ENCODE measurements at places on chromosomes 1 and 21. TPM values are rescaled to one million over a fixed set of nuclear protein-coding genes. Genes with fewer than 3 reads are reported as not detected.
A peak's percentile ranks its signal among the peaks of the same experiment; 100 is the strongest.

ST6GALNAC5 gene
- not detected for total RNA-seq

DNA sequence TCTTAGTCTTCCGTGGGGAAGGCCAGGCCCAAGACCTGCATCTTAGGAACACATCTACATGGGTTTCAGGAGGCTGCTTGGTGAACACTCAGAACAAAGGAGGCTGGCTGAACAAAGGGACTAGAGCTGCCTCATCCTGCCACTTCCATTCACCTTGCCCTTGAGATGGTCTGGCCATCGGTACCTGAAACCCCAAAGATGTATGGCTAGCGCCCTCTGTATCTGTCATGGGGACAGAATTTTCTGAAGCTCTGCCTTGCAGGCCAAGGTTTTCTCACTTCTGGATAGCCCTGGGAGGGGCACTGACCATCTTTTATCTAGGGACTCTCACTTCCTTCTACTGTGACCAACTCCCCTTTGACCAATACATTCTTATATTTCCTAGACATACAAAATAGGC is 55.4 kb upstream of the GRIK3 start:
- DNase-seq, result no peak

DNA sequence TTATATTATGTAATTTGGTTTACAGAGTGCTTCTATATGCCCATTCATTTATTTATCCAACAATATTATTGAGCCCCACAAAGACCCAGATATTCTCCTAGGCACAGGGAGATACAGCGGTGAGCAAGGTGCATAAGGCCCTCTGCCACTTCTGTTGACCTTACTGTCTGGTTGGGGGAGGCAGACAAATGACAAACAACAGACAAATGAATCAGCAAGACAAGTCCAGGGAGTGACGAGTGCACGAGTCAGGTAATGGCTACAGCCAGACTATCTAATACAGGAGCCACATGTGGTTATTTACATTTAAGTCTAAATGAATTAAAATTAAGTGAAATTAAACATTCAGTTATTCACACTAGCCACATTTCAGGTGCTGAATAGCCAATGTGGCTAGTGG is 22.0 kb upstream of the BCAR3 start:
- no peak for DNase-seq

DNA sequence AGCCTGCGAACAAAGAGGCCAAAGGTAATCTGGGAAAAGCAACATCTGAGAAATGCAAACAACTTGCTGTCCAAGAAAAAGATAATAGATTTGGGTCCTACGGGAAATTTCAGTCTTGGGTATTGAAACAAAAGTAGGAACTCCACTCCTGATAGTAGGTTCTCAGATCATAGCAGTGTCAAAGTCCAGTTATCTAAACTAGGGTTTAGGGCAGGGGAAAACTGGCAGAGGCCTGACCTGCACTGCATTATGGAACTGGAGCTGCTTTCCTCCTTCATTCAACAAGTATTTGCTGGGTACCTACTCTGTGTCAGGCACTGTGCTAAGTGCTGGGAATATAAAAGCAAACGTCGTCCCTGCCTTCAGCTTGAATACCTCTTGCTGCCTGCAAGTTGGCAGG is 60.7 kb upstream of the NGF start:
- no peak for DNase-seq

GRCh38 chr1:150612014-150612345 is 17.4 kb downstream of the ENSA start:
- DNase-seq, result no peak

DNA sequence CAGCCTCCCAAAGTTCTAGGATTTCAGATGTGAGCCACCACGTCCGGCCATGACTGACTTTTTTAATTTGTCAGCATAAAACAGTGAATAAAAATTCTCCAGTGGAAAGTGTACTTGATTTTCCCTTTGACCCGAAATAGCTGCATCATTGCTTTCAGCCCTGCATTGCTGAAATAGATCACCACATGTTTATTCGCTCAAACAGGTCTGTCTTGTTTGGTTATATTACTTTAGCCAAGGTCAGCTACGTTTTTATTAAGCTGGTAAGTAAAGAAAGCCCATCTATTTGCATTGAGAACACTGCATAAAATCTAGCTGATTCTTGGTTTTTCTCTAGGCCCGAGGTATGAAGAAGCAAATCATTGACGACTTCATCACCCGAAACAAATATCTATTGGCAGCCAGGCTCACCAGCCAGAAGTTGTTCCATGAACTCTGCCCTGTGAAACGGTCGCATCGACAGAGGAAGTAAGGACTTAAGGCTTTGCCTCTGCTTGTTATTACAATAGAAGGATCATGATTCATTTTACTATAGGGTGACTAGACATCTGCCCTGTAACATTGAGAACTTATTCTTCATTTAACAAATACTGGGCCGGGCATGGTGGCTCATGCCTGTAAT is 25.6 kb downstream of the AGMAT start:
- no peak for DNase-seq

DNA sequence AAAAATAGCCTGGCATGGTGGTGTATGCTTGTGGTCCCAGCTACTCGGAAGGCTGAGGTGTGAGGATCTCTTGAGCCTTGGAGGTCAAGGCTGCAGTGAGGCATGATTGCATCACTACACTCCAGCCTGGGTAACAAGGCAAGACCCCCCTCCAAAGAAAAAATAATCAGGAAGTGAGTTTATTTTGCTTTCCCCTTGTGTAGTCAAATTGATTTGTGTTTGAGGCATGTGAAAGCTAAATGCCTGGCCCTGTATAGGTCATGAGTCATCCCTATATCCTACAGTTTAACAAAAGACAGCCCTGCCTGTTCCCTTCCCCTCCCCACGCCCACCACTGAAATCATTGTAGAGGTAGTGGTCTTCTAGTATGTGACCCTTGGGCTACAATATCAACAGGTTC is 241.4 kb upstream of the JUN start:
- peak; percentile 76 for DNase-seq

DNA sequence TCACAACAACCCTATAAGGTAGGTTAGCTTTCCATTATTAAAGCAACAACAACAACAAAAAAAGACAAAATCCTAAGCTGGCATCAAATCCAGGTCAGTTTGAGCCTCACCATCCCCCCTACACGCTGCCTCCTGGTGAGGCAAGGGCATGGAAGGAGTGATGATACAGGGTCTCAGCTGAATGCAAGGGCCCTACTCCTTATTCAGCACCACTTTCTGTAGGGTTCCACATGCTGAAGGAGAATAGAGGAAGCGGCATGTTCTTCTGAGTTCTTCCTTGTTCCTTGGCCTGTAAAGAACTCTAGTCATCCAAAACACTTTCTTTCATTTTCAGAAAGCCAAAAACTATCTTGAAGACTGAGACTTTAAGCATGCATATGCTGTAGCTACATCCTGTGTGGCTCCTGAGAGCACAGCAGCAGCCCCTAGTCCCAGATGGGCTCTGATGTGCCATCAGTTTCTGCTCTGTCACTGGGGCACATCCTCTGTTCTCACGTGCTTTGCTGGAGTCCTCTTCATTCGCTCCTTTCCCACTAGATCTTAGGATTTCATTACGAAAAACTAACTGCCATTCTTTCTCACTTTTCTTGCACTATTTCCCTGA is 6.2 kb downstream of the ILDR2 start:
- DNase-seq, result no peak

FAM177B gene
- not detected for total RNA-seq

DNA sequence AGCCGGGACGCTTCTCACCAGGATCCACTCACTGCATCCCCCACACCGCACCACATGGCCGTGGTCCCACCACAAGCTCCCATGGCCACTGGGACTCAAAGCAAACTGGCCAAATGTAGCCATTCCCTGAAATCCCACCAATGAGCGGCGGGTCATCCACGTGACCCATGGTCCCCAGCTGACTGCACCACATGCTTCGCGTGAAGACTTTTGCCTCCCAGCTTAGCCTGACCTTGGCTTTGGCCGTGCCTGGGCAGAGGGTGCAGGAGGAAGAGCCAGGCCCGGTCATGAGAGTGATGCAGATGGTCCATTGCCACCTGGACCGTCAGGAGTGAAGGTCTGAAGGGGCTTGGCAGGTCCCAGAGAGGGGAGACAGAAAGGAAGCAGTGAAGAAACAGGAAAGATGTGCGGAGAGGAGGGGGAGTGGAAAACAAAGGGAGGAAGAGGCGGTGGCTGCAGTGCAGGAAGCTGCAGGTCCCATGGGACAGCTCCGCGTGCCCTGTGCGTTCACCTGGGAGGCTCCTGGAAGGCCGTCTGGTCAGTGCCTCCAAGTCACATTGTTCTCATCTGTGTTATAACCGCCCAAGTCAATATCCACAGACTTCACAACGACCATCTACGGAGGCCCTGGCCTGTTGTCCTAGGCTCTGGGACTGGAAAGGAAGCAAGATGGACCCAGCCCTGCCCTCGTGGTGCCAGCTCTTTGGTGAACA is 167.8 kb upstream of the AJAP1 start:
- DNase-seq, result no peak

DNA sequence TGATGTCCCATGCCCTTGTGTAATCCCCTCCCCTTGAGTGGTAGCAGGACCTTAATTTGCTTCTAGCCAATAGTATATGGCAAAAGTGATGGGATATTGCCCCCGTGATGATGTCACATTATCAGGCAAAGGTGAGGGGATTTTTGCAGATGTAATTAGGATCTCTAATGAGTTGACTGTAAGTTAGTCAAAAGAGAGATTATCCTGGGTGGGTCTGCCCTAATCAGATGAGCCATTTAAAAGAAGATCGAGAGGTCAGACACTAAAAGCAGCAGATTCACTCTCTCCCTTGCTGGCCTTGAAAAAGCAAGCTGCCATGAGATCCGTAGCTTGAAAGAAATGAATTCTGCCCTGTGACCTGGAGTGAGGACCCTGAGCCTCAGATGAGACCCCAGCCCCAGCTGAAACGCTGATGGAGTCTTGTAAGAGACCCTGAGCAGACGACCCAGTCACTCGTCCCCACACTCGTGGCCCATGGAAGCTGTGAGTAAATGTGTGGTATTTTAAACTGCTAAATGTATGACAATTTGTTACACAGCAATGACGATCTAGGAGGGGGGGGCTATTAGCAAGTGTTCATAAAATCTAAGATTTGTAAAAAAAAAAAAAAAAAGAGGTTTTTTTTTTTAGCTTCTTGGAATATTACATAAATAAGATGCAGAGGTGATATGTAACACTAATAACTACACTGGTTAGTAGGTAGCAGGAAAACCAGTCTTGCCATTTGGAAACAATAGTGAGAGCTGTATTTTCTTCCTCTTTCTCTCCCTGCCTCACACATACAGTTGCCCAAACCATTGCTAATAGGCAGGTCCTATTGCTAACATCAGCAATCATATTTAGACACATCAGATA is 50.3 kb upstream of the TARBP1 start:
- DNase-seq, result no peak

FCRL6 gene
- total RNA-seq, result not detected

DNA sequence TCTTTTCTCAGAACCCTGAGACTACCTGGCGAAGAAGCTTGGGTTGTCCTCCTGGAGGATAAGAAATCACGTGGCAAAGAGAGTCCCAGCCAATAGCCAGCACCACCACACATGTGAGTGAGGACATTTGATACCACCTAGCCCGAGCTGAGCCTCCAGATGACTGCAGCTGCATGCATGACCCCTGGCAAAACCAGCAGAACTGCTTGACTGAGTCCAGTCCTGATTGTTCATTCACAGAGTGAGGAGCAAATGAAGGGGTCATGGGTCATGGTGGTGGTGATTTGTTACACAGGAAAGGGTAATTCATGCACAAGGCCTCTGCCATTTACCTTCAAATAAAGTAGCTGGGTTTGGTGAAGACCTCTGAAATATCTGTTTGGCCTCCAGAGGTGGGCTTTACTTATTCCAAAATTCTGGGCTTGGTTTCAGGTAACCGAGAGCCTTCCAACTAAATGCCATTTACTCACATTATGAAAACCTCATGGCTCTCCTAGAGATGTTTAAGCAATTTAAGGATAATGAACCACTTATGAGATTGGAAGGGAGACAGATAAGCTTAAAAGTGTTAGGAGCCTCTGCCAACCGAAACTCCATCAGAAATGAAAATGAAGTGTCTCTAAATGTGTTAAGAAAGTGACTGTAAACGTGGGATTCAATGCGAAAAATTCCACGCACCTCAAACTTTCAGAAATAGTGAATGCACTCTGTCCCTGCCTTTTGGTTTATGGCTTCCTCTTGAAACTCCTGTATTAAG is 163.3 kb downstream of the SLC35F3 start:
- DNase-seq, result no peak

- peak; percentile 71 for DNase-seq
Measured at GRCh38 chr1:98794196-98794886, 132.8 kb downstream of the SNX7 start.

DNA sequence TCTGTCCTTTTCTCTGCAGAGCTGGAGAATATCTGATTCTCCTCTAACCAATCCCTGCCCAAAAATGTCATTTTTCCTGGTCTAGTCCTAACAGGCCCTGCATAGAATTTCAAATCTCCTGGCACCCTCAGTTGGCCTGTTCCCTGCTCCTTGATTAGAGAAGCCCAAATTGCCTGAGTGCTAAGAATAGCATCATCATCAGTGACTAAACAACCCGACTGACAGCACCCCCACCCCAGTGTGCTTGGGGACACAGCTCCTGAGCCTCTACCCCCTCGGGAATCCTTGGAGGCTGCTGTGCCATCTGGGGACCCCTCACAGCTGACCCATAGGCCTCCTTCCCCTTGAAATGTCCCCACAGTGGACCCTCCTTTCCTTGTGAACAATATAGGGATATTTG is 94.4 kb downstream of the DDX20 start:
- no peak for DNase-seq

- peak; percentile 95 for DNase-seq
Measured at GRCh38 chr1:35505911-35506798, 51.0 kb downstream of the KIAA0319L start.

DNA sequence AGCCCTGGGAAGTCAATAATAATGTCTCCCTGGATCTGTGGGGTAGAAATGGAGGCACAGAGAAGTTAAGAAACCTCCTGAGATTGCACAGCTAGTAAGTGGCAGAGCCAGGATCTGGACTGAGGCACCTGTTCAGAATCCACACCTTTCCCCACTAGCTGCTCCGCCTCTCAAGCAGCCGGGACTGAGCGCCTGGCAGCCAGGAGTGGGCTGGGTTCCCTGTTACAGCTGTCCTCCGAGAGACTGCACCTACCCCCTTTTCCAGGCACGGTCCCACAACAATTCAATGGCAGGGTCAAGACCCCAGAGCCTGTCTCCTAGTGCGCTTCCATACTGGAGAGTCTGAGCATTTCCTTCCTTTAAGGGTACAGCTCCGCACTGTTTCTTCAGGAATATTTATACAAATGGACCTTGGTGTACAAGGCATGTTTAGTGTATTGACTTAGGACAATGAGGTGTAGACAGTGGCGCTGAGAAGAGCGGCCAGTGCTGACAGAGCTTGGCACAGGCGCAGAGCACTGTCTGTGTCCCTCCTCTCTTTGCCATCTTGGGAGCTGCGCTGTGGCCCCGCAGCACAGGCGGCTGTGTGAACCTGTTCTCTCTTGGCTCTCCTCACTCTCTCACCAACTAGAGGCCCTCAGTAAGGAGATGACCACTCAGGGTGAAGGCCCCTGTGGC is 24.4 kb downstream of the GRHL3 start:
- no peak for DNase-seq

TNFRSF4 gene
- total RNA-seq, result 3.7 TPM

ELF3 gene
- total RNA-seq, result under 0.01 TPM

DNA sequence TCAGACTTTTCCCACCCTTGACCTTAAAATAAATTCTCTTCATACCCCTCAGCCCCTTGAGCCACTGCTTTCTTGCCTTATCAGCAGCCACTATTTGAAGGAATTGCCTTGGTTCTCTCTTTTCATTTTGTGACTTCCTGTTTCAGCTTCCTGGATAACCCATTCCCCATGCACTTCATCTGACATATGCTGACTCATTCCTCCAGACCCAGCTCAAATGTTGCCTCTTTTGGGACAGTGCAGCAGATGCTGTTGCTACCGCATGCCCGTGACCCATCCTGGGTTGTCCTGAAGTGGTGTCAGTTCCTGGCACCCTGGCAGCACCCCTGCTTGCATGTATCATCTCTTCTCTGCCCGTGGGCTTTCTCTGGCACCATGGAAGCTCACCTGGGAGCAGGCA is 496.1 kb downstream of the PTPRU start:
- DNase-seq, result no peak

Data from dermis microvascular lymphatic vessel endothelial cell (primary cell).